ENCODE measurements at places on chromosomes 16 and 17.

DNA sequence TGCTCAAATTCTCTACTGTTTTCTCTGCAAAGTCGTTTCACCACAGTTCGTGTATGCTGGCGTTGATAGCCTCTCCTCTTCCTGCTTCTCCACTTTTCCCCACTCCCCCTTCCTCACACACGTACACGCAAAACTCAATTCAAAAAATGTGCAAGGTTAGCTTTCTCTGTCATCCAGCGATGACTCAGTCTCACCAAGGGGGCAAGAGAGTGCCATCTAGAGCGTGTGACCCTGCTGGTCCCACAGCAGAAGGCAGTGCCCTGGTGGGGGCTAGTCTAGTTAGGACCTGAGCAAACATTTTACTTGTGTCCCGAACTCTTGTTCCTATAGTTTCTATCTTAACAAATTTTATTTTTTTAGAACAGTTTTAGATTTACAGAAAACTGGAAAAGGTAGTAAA lies 121.2 kb upstream of the CHMP6 start:
- no peak for DNase-seq

DNA sequence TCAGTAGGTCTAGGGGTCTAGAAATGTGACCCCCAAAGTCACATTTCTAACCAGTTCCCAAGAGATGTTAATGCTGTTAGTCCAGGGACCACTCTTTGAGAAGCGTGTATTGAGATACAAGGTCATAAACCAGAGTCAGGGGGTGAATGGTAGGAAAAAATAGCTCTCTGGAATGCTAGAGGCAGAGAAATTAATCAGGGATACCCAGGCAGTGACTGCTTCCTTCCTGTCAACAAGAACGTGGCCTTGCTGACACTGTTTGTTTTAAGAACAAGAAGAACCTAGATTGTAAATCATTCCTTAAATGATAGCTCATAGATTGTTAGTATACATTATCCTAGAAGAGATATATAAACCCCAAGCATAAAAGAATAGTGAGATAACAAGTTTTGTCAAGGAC lies 43.8 kb downstream of the PITPNM3 start:
- DNase-seq: no peak

DNA sequence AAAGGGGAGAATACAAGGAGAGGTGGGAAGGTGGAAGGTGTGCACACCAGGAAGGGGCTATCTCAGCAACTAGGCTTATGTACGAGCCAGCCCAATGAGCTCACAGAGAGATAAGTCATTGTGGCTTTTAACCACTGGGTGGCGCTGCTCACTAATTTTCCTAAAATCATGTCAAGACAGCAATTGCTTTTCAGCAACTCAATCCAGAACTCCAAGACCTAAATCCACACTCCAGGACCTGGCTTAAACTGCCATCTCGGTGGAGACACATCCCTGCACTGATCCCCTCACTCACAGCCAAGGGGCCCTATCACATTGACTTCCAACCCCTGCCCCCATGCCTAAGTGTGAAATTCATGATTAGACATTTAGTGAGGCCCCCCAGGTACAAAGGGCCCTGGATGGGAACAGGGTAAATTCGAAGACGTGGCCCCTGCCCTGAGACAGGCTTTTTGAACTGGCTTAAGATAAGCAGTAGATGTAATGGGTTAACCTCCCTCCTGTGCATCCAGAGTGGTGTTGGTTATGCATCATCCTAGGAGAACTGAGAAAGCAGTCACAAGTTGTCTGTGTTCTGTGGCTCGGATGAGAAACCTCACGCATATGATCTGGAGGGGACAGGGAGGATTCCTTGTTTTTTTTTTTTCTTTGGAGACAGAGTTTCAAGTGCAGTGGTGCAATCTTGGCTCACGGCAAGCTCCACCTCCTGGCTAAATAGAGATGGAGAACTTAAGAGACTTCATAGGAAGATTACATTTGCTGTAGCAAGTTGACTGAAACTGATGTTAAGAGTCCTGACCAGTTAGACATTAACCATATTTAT lies 11.5 kb downstream of the CCL16 start:
- DNase-seq: peak; percentile 52

DNA sequence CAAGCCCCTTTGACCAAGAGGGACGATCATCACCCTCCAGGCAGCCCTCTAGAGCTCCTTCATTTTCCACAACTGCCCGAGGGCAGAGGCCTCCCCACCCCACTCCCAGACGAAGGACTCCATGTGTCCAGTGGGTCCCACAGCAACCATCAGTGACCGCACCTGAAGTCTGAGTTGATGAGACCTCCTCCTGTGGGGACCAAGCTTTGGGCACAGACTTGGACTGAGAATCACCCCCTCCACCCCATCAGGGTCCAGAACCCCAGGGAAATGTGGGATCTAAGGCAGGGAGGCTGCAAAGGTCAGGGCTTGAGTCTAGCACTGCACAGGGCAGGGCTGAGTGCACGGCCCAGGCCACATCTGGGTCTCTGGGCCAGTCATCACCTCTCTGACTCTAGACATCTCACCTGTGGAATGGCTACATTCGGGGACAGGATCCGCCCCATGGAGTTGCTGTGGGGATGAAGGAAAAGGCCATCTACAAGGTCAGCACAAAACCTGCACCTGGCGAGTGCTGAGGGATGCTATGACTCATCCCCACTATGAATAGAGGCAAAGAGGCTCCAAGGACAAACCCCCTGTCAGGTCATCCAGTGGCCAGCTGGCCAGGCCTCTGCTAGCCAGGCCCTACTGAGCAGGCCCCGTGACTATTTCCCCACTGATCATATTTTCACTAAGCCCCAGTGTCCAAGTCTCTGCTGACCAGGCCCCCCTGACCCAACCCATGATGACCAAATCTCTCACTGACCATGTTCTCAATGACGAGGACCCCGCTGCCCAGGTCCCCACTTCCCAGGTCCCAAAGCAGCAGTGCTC lies 38.4 kb downstream of the TNFRSF13B start:
- no peak for DNase-seq

- no peak for DNase-seq
Observed at GRCh38 chr17:37608351-37609169, 658 bp downstream of the SYNRG start.

Measured in stimulated activated CD8-positive, alpha-beta memory T cell treated with anti-CD3 and anti-CD28 coated beads, Interleukin-15, amount 100 ng/mL, for 4 hours (primary cell).